ENCODE measurements at places on chromosomes 16 and 17.
A peak's percentile ranks its signal among the peaks of the same experiment; 100 is the strongest.

GRCh38 chr16:1661826-1662225 is 16.3 kb upstream of the JPT2 start:
- DNase-seq: no peak

- DNase-seq: no peak
These were observed 27.3 kb upstream of the VPS4A start for GRCh38 chr16:69283851-69284250.

- no peak for DNase-seq
These were observed 239.0 kb downstream of the SOX9 start for GRCh38 chr17:72359811-72360210.

DNA sequence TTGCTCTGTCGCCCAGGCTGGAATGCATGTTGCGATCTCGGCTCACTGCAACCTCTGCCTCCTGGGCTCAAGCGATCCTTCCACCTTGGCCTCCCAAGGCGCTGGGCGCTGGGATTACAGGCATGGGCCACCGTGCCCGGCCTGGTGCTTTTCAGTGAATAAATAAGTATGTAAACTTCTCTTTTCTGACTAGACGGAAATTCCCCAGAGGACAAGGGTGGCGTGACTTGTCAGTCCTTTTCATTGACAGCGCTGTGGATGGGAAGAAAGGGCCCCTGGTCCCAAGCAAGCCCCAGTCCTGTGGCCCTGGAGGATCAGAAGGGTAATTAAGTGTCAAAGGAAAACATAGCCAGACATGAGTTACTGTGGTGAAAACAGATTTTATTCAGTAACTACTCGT is 9.6 kb upstream of the SPN start:
- DNase-seq: no peak

DNA sequence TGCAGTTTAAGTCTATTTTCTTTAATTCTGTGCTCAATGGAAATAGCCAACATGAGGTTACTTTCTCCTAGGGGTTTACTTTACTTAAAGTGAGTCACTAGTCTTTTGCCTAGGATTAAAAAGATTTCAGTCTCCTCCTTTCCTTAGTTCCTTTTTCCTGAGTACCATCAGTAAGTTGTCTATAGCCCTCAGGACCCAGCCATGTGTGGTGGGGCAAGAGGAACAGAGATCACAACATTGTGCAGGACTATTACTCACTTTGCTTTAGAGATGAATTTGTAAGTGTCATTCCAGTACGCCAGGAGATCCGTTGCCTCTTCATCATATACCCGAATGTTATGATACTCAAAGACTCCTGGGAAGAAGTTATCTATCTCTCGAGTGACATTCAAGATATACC is 27.7 kb upstream of the CORO6 start:
- DNase-seq: no peak

- DNase-seq: no peak
These were observed 53.1 kb downstream of the MRM3 start for GRCh38 chr17:835263-835662.

DNA sequence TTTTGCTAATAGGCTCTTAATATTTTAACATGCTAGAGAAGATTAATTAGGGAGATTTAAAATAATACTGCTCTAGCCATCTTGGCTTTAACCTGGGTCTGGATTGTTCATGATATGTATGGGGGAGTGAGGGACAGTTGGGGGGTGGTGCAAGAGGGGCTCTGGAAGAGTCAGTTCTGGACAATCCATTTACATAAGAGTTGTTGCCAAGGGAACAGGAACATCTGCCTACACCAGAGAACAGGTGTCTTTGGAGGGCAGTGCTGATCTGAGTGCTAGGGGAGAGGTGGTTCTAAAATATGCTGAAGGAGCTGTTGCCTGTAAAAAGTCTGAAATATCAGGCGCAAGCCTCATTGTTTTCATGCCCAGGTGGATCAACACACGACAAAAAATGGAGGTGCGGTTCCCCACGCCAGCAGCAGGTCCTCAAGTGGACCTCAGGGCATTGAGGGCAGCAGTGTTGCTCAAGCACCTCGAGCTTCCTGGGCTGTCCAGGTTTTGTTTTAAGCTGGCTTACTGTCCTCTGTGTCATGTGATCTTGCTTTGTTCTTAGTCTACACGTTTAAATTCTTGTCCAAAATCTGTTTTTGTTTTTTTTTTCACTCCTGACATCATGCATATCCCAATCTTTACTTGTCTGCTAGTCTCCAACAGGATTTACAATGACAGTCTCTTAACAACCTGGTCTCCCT is 25.4 kb upstream of the WSB1 start:
- DNase-seq: no peak

- peak; percentile 94 for DNase-seq
These were observed 5.2 kb upstream of the OR1F1 start for GRCh38 chr16:3182608-3183444.

DNA sequence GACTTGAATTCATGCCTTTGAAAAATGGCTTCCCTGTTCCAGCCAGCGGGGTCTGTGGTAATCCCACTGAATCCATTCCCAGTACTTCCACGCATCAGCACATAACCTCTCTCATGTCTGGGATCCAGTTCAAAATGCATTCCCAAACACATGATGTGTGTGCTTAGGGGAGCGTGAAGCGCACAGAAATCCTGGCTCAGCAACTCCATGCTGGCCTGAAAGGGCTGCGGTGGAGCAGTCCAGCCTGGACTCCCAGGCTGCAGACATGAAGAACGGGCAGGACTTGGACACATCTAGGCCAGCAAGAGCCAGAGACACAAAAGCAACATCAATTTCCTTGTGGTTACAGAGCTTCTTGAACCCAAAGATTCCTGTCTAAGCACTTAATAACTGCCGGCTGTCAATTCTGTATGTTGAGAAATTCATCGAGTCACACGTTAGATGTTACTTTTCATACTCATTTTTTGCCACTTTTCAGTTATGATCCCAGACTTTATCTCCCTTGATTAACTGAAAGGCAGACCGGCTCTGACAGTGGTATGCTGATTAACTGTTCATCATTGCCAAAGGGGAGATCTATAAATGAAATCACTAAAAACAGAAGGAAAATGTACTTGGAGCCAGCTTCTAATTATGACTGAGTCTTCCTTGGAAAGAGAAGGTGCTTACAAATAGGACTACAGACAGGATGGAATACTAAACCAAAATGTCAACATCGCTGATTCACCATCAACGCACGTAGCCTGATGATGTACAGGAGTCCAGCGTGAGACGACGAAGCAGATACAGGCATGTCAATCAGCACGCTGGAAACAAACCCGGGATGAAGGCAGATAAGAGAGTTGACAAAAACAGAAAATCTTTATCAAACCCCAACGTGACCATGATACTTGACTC is 23.0 kb downstream of the NSMCE1 start:
- peak; percentile 85 for DNase-seq

GRCh38 chr17:58059141-58059540 is 24.1 kb upstream of the DYNLL2 start:
- no peak for DNase-seq

DNA sequence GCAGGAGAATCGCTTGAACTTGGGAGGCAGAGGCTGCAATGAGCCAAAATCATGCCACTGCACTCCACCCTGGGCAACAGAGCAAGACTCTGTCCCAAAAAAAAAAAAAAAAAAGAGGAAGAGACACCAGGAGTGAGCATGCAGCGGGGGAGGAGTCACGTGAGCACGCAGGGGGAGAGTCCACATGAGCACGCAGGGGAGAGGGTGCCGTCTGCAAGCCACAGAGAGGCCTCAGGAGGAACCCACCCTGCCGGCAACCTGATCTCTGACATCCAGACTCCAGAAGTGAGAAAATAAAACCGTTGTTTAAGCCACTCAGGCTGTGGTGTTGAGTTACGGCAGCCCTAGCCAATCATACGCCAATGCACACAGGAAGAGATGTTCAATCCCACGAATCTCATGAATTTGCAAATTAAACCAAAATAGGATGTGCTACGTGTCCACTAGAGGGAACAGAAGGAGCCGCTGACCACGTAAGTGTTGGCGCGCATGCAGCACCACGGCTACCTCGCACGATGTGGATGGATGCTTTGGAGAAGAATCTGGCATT is 42.2 kb downstream of the CCDC57 start:
- no peak for DNase-seq

GRCh38 chr16:83392743-83393142 is 415.0 kb upstream of the HSBP1 start:
- no peak for DNase-seq

DNA sequence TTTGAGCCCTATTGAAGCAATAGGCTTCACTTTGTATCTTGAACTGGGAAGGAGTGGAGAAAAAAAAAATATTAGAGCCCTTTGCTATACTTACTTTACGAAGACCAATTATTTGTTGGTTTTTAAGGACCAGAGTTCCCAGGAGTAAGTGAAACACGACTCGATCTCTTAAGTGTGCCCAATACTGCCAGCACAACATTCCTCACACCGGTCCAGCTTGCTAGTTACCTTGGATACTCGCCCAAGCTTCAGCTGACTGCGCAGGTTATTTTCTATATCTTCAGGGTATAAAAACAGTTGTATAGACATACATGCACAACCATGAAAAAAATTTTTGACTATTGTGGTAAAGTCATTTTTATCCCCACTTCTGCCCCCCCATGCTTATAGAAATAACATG is 72.1 kb downstream of the RPTOR start:
- DNase-seq: no peak

- peak; percentile 16 for DNase-seq
These were observed 12.0 kb downstream of the USP36 start for GRCh38 chr17:78828470-78829185.
